ENCODE measurements at places on chromosomes 12 and 14.

- no peak for DNase-seq
Observed at GRCh38 chr12:40820794-40821484, 128.7 kb downstream of the CNTN1 start.

DNA sequence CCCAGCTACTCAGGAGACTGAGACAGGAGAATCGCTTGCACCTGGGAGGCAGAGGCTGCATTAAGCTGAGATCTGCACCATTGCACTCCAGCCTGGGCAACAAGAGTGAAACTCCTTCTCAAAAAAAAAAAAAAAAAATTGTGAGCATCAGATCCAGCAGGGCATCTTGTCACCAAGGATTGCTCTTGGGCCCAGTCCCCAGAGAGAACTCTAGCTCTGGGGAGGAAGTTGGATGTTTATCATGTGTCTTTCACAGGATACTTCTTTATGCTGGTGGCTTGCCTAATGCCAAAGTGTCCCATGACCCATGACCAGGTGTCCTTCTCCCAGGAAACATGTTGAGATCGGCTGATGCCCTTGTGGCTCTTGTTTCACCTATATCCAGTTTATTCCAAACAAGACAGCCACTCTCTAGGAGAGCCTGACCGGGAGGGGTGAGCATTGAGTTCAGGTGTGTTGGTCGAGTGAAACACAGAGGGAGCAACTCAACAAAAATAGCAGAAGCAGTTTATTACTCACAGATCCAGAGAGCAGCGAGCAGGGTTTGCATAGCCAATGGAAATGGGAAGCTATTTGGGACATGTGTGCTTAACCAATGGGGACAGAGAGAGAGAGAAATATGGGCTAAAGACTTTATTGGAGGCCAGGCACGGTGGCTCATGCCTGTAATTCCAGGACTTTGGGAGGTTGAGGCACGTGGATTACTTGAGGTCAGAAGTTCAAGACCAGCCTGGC is 6.6 kb upstream of the TCHP start:
- DNase-seq, result no peak

DNA sequence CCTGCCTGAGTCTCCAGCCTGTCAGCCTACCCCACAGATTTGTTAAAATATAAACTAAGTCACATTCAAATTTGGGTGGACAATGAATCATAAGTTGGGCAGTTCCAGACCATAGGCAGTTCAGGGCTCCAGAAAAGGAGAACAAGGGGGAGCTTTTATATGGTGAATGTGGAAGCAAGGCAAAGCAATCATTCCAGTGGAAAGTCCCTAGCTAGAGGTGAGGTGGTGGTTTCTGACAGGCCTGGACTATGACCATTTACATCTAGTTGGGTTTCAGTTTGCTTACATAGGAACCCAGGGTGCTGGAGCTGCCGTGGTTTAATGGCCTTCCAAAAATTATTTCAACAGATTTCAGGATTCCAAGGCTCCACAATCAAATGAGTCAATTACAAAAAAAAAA is 207.3 kb downstream of the AEBP2 start:
- no peak for DNase-seq

DNA sequence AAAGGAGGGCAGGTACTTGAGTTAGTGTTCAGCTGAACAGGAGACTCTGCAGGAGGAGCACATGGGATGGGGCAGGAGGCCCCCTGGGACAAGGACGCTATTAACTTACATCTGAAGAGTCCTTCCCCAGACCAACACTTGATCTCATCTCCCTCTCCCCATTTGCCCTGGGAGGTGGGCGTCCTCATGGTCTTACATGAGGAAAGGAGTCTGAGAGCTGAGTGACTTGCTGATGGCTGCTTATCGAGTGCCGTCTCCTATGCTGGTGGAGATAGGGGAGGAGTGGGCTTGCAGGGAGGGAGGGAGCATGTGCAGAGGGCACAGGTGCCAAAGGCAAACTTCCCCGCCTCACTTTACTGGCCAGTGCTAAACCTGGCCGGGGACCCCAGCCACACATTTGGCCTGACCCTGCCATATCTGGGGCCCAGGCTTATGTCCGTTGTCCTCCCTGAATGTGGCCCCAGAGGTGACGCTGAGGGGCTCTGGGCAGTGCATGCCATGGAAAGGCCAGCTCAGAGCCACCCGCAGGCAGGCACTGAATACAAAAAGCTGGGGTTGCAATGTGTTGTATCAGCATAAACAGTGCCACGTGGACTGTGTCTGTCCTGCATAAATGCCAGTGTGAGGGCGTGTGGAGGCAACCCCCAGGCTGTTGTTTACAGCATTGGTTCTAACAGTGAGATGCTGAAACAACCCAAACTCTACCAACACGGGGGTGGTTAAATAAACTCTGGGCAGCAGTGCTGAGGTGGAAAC is 29.4 kb downstream of the FAIM2 start:
- DNase-seq, result no peak

- DNase-seq, result no peak
Observed at GRCh38 chr12:32509328-32510091, 110.2 kb downstream of the FGD4 start.

DNA sequence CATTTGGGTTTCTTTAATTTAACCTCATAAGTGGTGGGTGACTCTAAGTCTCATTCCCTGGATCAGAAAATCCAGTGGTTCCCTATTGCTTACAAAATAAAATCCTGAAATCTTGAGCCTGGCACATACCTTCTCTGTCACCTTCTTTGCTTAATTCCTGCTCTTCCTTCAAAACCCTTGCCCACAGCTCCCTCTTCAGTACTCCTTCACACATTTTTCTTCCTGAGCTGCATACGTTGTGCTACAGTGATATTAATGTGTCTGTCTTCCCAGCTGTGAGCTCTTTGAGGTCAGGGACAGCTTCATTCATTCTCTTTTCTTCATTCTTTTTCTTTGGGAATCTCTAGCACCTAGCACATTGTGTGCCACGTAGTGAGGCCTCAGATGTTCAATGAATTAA is 9.5 kb downstream of the TSPAN11 start:
- DNase-seq, result no peak

GRCh38 chr12:124322271-124322998 is 27.5 kb downstream of the RFLNA start:
- no peak for DNase-seq

DNA sequence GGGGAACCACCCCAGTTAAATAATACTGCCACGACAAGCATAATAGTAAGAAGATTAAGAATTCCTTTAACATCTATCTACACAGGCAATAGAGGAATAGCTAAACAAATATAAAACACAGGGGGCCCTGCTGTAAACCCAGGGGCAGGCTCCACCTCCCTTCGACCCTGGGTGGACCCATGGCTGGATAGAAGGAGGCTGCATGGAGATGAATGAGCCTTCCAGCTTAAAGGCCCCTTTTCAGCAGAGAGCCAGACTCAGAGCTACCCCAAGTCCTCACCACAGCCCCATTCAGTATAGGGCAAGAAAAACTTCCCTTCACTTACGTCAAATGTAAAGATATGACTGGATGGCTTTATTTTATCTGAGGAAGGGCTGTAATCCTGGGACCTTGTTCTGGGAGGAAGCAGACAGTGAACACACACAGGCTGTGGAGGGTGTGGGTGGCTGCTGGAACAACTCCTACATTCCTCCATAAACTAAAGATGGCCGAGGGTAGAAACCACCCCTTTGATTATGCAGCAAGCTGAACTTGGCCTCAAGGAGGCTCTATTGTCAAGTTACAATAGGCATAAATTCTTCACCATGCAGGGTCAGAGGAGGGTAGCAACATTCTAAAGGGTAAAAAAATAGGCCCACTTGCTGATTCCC is 30.4 kb downstream of the NUAK1 start:
- DNase-seq, result no peak

DNA sequence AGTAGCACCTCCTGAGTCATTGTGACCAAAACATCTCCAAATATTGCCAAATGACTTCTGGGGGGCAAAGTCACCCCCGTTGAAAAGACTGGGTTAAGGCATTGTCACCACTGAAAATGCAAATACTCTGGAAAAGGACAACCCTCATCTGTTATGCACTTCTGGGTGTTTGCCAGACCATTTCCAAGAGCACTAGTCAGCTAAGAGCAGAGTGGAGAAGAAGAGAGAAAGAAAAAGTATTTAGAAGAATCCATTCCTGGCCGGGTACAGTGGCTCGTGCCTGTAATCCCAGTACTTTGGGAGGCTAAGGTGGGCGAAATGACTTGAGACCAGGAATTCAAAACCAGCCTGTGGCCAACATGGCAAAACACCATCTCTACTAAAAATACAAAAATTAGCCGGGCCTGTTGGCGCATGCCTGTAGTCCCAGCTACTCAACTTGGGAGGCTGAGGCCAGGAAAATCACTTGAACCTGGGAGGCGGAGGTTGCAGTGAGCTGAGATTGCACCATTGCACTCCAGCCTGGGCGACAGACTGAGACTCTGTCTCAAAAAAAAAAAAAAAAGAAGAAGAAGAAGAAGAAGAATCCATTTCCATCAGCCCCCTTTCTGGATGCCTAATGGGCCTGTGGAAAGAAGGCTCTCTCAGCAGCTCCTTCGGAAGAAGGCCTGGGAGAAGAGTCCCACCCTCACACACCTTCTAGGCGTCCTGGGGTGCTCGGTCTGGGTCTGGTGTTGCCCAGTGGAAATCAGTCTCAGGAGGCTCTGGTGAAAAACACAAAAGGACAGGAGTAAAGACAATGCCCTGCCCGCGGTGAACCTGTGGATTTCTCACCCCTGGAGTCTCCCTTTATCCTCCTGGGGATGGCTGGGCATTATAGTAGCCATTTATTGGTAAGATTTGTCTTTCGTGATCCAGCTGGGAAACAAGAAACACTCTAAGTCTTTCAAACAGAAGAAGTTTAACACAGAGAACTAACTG is 3.5 kb upstream of the LTBR start:
- DNase-seq, result no peak

DNA sequence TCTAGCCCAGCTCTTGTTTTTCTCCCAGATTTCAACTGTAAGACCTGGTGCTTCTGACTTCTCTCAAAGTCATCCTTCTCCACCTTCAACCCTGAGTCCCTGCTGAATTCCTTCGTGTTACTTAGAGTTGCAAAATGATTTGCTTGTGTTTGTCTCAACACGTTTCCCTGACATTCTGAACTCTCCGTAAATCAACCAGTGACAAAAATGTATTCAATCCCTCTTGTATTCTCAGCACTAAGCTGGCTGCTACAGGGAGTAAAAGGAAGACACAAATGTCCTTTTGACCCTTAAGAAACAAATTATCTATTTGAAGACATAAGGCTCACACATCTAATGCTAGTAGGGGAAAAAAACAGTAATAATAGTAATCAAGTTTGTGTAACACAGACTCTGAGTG is 514.0 kb upstream of the TMPO start:
- DNase-seq, result no peak

DNA sequence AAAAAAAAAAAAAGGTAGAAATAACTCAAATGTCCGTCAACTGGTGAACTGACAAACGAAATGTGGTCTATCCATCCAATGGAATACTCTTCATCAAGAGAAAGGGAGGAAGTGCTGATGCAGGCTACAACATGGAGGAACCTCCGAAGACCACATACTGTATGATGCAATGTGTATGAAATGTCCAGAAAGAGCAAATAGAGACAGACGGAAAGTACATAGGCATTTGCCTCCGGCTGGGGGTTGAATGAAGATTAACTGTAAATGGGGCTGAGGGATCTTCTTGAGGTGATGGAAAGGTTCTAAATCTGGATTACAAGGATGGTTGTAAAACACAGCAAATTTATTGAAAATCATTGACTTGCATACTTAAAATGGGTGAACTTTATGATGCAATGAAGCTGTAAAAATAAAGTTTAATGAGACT is 35.4 kb downstream of the DLK1 start:
- no peak for DNase-seq

GRCh38 chr12:22480016-22480415 is 64.3 kb downstream of the C2CD5 start:
- no peak for DNase-seq

- DNase-seq, result no peak
Observed at GRCh38 chr14:49975276-49975675, 82.4 kb downstream of the ARF6 start.

GRCh38 chr14:21543521-21543960 is 17.4 kb upstream of the SALL2 start:
- DNase-seq, result no peak

DNA sequence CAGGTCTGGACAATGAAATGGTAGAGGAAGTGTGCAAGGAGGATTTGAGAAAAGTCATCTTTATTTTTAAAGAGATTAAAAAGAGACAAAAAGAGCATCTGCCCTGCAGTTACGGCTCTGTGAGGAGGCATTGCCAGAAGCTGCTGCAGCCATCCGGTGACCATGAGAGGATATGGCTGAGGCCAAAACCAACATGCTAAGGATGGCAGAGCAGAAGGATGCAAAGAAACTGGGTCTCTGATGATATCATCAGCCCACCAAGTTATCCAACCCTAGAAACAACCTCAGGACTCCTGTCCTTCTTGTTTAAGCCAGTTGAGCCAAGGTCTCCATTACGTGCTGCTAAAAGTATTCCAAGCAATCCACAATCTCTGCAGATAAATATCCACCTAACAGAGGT is 48.0 kb upstream of the CCND2 start:
- DNase-seq, result no peak

DNA sequence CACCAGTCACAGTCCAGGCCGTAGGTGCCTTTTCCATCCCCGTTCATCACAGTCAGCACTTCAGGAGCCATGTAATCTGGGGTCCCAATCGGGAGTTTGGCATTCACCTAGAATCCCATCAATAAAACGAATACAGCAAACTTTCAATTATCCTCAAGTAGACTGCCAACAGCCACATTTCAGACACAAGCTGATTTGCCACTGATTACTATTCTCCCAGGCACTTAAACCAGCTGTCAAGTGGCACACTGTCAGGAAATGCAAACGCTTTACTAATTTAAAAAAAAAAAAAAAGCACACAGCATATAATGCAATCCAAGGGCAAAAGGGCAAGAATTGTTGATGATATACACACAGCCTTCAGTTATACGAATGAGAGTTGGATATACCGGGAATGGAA is 51.9 kb downstream of the CIT start:
- no peak for DNase-seq

DNA sequence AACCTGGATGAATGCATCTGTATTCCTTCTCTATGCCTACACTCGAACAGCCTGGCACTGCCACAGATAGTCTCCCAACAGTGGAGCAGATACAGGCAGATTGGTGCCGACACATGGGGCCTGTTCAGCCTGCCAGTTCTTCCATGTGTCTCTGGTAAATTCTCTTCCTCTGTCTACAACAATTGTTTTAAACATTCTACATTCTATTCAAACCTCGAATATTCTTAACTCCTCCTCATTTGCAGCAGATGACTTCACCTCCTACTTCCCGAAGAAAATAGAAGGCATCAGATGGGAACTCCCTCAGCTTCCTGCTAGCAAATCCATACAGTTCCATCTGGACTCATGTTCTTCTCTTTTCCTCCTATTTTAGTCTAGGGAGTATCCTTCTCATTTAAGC is 43.1 kb upstream of the OTOGL start:
- no peak for DNase-seq
